Body of pancreas (tissue), 4 donors: ENCODE measurements at places on chromosomes 5 and 9. TPM values are rescaled to one million over a fixed set of nuclear protein-coding genes. Genes with fewer than 3 reads are reported as not detected.

- no peak for DNase-seq
- no peaks in the 10 kb centered on the region for H3K36me3 ChIP-seq
- H3K27me3 ChIP-seq: no peaks in the 10 kb centered on the region
- H3K27ac ChIP-seq: no peak overlapping the region
Observed at GRCh38 chr9:25224309-25224708, 453.9 kb downstream of the TUSC1 start.

DNA sequence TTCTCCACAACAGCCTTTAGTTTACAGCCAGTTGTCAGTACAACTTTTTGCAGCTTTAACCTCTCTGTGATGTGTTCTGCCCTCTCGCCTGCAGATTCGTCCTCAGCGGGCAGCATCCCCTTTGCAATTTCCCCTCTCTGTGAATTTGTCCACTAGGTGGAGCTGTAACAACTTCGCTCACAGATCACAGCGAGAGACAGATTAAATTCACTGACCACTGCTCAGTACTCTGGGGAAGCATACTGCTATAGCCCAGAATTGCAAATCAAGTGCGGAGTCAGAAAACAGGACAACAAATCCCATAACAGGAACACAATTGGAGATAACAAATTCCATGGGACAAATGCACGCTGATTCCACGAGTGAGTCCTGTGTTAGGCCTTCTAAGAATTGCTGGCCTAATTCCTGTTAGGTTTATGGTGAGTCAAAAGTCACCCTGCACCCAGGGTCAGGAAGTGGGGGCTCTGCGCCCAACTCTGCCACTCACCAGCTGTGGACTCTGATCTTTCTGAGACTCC lies 2124.9 kb downstream of the MAT2B start:
- H3K27ac ChIP-seq: no peak overlapping the region
- H3K36me3 ChIP-seq: no peaks in the 10 kb centered on the region
- H3K4me3 ChIP-seq: no peak overlapping the region
- no peaks in the 10 kb centered on the region for H3K27me3 ChIP-seq
- peak; percentile 58 for DNase-seq

GRCh38 chr9:129283291-129283691 lies 105.2 kb upstream of the IER5L start:
- peaks cover 5% of the 10 kb centered on the region for H3K4me1 ChIP-seq
- H3K4me3 ChIP-seq: no peak overlapping the region
- peak overlapping the region; percentile 58 for H3K27ac ChIP-seq
- no peaks in the 10 kb centered on the region for H3K27me3 ChIP-seq

- H3K4me1 ChIP-seq: no peaks in the 10 kb centered on the region
- no peak overlapping the region for H3K27ac ChIP-seq
- no peaks in the 10 kb centered on the region for H3K27me3 ChIP-seq
- no peak for DNase-seq
Observed at GRCh38 chr9:16710888-16711287, 159.6 kb downstream of the BNC2 start.

GRCh38 chr5:166959766-166960165 lies 1331.7 kb upstream of the WWC1 start:
- H3K27me3 ChIP-seq: no peaks in the 10 kb centered on the region
- H3K4me1 ChIP-seq: peaks cover 12% of the 10 kb centered on the region
- H3K27ac ChIP-seq: no peak overlapping the region
- no peak for DNase-seq
- no peak overlapping the region for H3K4me3 ChIP-seq
- no peaks in the 10 kb centered on the region for H3K36me3 ChIP-seq

DNA sequence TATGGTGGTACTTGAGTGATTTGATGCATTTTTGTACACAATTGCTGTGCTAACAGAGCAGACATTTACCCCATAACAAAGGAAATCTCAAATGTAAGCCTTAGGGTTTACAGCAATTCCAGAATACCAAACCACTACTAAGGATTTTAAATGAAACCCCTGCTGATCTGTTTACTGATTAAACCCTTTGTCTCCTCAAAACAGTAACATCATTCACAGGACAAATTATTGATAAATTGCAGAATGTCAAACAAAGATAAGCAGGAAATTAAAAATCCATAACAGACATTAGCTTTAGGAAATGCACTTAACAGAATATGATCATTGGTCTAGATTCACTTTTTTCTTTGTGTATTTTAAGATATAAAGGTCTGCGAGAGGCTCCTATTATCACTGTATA lies 1016.4 kb upstream of the DMAC1 start:
- DNase-seq: no peak
- H3K36me3 ChIP-seq: no peaks in the 10 kb centered on the region
- H3K27ac ChIP-seq: no peak overlapping the region
- no peaks in the 10 kb centered on the region for H3K27me3 ChIP-seq
- H3K4me3 ChIP-seq: no peak overlapping the region

- H3K36me3 ChIP-seq: no peaks in the 10 kb centered on the region
- no peak overlapping the region for H3K4me3 ChIP-seq
- H3K27me3 ChIP-seq: no peaks in the 10 kb centered on the region
- DNase-seq: peak; percentile 48
- no peaks in the 10 kb centered on the region for H3K4me1 ChIP-seq
Observed at GRCh38 chr5:132086277-132086794, 12.7 kb downstream of the CSF2 start.

GRCh38 chr5:160685695-160686094 lies 166.3 kb downstream of the ATP10B start:
- DNase-seq: no peak
- H3K4me1 ChIP-seq: peaks cover 13% of the 10 kb centered on the region
- no peaks in the 10 kb centered on the region for H3K27me3 ChIP-seq

DNA sequence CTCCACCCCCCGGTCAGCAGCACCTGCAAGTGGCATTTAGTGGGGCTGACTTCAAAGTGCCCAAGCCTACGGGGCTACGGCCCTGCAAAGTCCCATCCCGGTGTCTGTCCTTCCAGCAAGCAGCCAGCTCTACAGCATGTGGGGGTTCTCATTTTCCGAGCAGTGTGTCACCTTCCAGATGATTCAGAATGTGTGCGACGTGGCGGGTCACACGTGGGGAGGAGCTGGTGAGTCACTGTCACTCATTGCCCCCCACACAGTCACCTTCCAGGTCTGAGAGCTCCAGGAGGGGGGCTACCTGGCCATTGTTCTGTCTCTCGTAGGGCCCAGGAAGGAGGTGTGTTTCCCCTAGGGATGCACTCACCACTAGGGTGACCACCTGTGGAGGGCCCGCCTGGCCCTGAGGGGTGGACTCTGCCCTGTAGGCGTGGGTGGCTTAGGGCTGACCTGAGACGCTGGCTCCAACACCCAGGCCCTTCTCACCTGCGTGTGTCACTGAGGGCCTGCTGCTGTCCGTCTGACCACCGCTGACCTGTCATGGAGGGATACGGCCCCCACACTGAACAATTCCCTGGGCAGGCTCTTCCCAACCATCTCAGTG lies 70.2 kb downstream of the SEMA4D start:
- no peak overlapping the region for H3K4me3 ChIP-seq
- no peak overlapping the region for H3K27ac ChIP-seq
- no peak for DNase-seq
- H3K27me3 ChIP-seq: no peaks in the 10 kb centered on the region
- no peaks in the 10 kb centered on the region for H3K36me3 ChIP-seq
- H3K4me1 ChIP-seq: peaks cover 5% of the 10 kb centered on the region

- no peaks in the 10 kb centered on the region for H3K27me3 ChIP-seq
- no peak overlapping the region for H3K27ac ChIP-seq
- no peak for DNase-seq
- H3K36me3 ChIP-seq: no peaks in the 10 kb centered on the region
- H3K4me1 ChIP-seq: no peaks in the 10 kb centered on the region
- no peak overlapping the region for H3K4me3 ChIP-seq
Observed at GRCh38 chr9:33429256-33429985, 18.0 kb downstream of the AQP3 start.

DNA sequence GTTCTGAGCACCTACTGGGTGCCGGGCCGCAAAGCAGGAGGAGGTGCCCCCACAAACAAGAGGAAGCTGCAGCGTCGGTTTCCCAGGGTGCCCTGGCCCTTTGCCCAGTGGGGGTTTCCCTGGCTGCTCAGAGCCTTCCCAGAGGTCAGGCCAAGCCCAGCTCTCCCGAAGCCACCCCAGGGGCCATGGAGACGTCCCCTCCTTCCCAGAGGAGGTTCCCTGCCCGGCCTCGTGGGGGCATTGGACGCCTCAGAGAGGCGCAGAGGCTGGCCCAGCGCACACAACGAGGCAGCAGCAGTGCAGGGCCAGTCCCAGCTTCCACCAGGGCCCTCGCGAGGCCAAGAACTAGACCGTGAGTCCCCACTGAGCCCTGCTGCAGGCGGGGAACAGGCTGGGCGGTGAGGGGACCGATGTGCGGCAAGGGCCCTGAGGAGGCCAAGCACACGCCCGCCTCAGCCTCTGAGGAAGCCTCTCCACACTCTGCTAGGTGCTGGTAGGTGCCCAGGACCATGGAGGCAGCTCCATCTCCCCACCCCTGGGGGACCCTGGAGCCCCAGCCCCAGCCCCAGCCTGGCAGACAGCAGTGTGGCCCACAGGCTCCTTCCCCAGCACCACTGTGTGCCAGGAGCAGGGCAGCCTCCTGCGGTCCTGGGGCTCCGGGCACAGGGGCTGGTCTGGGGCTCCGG lies 7.0 kb downstream of the DIPK1B start:
- no peak overlapping the region for H3K4me3 ChIP-seq
- H3K36me3 ChIP-seq: peaks cover 13% of the 10 kb centered on the region
- no peak overlapping the region for H3K27ac ChIP-seq
- DNase-seq: peak; percentile 38
- H3K4me1 ChIP-seq: peaks cover 19% of the 10 kb centered on the region

- H3K36me3 ChIP-seq: no peaks in the 10 kb centered on the region
- no peaks in the 10 kb centered on the region for H3K27me3 ChIP-seq
- H3K4me3 ChIP-seq: no peak overlapping the region
- H3K27ac ChIP-seq: no peak overlapping the region
- DNase-seq: no peak
Observed at GRCh38 chr5:110925398-110925797, 146.1 kb upstream of the TSLP start.

DNA sequence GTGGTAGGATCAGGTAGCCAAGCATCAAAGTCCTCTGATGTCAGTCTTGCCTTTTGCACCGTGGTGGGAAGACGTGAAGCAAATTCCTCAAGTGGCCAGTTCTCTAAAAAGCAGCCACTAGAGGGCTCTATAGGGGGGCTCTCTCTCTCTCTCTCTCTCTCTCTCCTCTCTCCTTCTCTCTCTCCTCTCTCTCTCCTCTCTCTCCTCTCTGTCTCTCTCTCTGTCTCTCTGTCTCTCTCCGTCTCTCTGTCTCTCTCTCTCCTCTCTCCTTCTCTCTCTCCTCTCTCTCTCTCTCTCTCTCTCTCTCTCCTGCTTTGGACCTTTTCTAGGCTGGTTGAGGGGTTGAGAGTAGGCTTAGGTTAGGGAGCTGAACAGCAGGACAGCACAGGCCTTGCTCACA lies 13.9 kb upstream of the OSMR start:
- no peaks in the 10 kb centered on the region for H3K36me3 ChIP-seq
- H3K4me1 ChIP-seq: no peaks in the 10 kb centered on the region
- no peak for DNase-seq
- H3K27ac ChIP-seq: no peak overlapping the region

TAS2R1 gene
- not detected for total RNA-seq
